ENCODE measurements at places on chromosomes 16 and 17. TPM values are rescaled to one million over a fixed set of nuclear protein-coding genes. Genes with fewer than 3 reads are reported as not detected.

The NKIRAS2 gene
- 47.7 TPM for total RNA-seq

The RNF157 gene
- total RNA-seq: 0.22 TPM

The NECAB2 gene
- total RNA-seq: 0.13 TPM

The EVI2A gene
- total RNA-seq: 0.80 TPM

The TMIGD1 gene
- total RNA-seq: not detected

The C17orf78 gene
- total RNA-seq: not detected

The CCDC182 gene
- not detected for total RNA-seq

The CDH1 gene
- not detected for total RNA-seq

The OR3A3 gene
- total RNA-seq: not detected

The KPNB1 gene
- total RNA-seq: 566 TPM

The MYH1 gene
- total RNA-seq: not detected

The PPP1R27 gene
- total RNA-seq: not detected

The GLIS2 gene
- total RNA-seq: 2.2 TPM

The KRT27 gene
- not detected for total RNA-seq

The EEF2K gene
- total RNA-seq: 47.7 TPM

The SYT17 gene
- 0.53 TPM for total RNA-seq

The TBC1D26 gene
- not detected for total RNA-seq

The CAPN15 gene
- total RNA-seq: 42.2 TPM
